ENCODE measurements at places on chromosomes 11 and 22. TPM values are rescaled to one million over a fixed set of nuclear protein-coding genes. Genes with fewer than 3 reads are reported as not detected.

The CALCA gene
- not detected for total RNA-seq

The KRTAP5-10 gene
- total RNA-seq = not detected

The CELSR1 gene
- 0.20 TPM for total RNA-seq

The CASP5 gene
- total RNA-seq = not detected

DNA sequence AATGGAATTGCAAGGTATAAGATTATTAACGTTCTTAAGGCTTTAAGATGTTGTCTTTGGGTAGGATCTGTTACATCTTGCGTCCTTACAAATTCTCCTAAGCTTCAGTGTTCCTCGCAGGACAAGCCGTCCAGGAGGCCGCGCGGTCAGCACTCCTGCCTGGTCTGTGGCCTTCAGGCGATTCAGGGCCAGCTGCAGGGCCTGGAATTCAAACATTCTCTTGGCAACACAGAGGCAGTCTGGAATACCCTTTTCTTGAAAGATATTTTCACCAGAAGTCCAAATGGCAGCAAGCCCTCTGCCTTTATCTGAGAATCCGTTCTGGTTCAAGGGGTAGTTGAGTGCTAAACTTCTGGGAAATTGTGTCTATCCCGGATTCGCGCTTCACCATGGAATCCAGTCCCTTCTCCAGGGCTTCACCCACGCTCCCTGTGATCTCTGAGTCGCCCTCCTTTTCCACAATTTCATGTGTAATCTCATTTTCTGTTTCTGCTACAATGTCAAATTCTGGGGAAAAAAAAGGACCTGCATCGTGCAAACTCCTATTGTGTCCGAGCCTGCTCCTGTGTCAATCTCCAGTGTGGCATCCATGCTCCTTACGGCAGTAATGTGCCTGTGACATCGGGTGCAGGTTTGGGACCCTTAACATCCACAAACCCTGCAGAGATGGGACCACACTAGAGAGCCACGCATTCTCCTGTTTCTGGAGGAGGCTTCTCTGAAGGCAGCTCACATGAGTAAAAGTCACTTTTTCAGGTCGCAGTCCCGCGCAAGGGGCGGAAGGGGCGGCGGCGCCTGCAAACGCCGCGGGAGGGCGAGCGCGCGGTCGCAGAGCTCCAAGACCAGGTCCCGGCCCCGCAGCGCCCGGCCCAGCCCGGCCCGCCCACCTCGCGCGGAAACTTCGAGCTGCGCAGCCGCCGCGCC, 25.4 kb upstream of the SORL1 start:
- peak; percentile 46 for DNase-seq

DNA sequence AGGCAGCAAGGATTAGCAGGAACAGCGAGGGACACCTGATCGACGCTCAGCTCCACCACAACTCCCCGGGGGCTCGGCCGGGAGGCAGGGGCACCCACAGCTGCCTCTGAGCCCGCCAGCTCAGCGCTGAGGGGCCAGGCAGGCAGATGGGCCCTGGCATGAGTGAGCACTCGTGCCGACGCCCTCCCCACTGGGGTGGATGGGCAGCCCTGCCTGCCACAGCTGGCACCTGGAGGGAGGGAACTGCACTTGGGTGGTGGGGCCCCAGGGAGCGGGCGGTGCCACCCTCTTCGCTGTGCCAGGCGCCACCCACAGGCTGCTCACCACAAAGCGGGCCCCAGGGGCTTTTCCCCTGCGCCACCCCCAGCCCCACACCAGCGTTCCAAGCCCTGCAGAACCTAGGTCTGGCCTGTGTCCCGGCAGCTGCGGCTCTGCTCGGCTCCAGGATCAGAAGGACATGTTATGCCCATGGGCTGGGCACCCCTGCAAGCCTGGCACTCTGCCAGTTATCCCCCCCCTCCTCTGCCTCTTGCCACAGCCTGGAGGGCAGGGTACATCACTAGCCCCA, 28.8 kb downstream of the WNT7B start:
- no peak for DNase-seq

DNA sequence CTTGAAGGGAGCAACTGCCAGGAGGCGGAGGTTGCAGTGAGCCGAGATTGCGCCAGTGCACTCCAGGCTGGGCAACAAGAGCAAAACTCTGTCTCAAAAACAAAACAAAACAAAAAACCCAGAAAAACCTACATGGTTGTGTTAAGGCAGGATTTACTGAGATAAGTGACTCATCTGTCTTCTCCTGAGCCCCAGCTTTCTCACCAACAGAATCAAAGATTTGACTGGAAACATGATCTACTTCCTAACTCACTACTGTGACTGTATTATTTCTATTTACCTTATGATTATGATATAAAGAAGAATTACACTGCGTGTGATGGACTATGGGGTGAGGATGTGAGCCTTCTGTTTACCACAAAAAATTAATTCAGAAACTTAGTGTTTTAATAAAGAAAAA, 21.8 kb downstream of the FAM118B start:
- DNase-seq = no peak

DNA sequence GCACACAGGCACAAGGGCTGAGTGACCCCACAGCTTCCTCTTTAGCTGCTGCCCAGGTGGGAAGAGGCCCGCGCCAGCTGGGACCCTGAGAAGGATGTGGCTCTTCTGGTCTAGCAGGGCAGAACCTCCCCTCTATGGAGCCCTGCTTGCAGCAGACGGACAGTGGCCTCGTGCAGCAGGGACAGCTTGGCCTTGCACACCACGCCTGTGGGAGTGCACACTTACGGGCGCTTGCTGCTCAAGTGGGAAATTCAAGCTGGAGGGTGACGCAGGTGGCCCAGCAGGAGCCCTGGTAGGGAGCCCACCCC, 971.4 kb downstream of the BRD1 start:
- no peak for DNase-seq

GRCh38 chr11:82782825-82783374, 49.2 kb upstream of the FAM181B start:
- no peak for DNase-seq

GRCh38 chr11:47586098-47586855, at the start of gene FAM180B:
FAM180B (plus strand) TSS chr11:47586678; CDS start chr11:47586769, 91 bp downstream.
- no peak for DNase-seq

GRCh38 chr11:16997624-16998023, 16.6 kb downstream of the PLEKHA7 start:
- DNase-seq = no peak

GRCh38 chr11:64025205-64025604, 10.5 kb upstream of the FLRT1 start:
- DNase-seq = no peak

- DNase-seq = no peak
Measured at GRCh38 chr11:88523386-88524071, 186.0 kb upstream of the CTSC start.

Measured in activated CD4-positive, alpha-beta T cell treated with anti-CD3 and anti-CD28 coated beads, Interleukin-2, amount 10 ng/mL, durations not matched to agents 7 days and 5 days (primary cell).